ENCODE measurements at places on chromosomes 7 and 10.

- DNase-seq = no peak
Measured at GRCh38 chr10:99396471-99396870, 34.0 kb downstream of the GOT1 start.

DNA sequence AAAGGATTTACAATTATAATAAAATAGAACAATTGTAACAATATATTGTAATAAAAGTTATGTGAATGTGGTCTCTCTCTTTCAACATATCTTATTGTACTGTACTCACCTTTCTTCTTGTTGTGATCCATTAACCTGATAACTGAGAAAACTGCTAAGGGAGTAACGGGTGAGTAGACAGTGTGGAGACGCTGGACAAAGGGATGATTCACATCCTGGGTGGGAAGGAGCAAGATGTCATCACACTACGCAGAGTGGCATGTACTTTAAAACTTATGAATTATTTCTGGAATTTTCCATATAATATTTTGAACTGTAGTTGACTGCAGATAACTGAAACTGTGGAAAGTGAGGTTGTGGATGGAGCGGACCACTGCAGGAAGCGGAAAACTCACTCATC, 91.2 kb upstream of the PLPP4 start:
- no peak for DNase-seq

- DNase-seq = no peak
Measured at GRCh38 chr10:66919248-66919647, 6.6 kb upstream of the LRRTM3 start.

DNA sequence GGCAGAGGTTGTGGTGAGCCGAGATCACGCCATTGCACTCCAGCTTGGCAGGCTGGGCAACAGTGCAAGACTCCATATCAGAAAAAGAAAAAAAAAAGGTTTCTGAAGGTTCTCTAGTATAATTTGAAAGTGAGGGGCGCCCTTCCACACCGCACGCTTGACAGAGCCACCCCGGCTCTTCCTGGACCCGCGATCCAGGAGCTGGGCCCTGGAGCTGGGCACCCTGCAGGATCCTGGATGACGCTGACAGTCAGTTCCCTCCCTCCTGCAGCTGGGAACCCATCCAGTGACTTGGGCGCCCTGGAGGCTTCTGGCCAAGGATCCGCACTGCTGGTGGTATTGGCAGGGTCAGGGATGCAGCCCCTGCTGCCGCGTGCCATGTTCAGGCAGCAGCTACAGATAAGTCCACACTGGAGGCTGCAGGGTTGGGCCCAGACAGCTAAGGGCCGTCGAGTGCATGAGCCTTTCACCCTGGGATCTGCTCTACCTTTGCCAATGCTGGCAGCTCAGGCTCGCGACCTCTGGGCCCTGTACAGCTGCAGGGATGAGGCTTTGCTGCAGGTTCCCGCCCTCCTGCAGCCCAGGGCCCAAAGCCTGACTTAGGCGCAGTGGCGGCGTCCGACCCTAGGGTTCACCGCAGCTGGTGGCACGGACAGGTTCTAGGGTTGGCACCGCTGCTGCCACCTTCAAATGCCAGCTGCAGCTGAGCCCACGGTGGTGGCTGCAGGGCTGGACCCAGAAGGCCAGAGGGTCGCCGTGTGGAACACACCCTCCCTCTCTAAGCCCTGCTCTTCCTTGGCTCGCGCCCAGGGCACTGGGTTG, 110.2 kb downstream of the OR13A1 start:
- no peak for DNase-seq

GRCh38 chr10:75395932-75396630, 5.5 kb downstream of the ZNF503 start:
- DNase-seq = no peak

DNA sequence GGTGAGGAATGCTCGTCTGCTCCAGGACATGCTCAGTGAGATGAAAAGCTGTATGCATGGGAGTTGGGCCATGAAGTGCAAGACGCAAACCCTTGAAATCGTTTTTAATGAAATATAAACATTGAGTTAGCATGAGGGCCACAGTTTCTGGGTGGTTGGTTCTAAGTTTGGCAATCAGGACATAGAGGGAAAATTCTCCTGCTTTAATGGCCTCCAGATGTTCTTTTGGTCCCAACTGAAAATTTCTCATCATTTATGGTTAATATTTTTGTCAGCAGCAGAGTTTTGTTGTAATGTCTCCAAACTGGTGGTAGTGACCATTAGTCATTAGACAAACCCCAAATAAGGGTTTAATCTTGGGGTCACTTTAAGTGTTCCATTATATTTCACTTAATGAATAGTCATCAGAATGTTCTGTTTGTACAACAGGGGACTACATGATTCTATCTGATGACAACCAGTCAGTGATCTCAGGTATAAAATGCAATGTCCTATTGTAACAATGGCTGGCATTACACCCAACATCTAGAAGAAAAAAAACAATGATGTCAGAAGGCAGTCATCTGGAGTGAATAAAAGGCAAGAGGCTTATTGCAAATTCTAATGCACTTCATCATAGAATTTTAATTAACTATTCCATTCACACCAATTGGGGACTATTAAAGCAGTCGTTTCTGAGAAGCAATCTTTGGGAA, 197.4 kb downstream of the JCAD start:
- no peak for DNase-seq

GRCh38 chr7:98826811-98827231, 43.0 kb downstream of the TMEM130 start:
- no peak for DNase-seq

DNA sequence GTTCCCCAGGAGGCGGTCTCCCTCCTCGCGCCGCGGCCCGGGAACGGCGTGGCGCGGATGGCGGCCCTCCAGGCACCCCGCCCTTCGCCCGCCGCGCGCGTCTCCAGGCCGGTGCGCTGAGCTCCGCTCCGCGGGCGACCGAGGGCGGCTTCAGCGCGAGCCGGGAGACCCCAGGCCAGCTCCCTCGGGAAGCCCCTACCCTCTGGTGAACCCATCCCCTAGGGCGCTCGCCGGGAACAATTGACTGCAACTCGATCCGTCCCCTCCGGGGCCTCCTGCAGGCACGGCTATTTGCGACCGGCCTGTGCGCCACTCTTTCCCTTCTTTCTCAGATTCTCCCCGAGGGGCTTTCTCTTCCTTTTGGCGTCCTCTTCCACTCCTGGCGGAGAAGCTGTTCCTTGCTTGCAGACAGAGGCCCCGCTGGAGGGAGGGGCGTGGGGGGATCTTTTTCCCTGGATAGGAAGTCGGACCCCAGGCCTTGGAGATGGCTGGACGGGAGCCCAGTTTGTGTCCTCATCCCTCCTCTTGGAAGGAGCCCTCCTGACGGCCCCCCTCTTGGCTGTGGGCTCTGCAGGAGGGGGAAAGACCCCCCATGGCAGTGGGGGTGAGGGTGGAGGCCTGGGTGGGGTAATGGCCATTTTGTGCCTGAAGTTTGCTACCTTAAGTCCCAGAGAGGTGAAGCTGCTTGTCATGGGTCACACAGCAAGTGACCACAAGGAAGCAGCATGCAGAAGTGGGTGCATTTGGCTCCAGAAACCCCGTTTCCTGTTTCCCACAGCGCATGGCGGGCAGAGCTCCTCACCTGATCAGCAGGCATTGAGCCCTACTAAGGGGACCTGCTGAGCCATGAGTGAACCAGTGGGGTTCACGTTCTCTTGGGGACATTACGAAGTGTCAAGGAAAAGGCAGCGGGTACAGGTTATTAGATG, 171.2 kb upstream of the TNRC18 start:
- no peak for DNase-seq

DNA sequence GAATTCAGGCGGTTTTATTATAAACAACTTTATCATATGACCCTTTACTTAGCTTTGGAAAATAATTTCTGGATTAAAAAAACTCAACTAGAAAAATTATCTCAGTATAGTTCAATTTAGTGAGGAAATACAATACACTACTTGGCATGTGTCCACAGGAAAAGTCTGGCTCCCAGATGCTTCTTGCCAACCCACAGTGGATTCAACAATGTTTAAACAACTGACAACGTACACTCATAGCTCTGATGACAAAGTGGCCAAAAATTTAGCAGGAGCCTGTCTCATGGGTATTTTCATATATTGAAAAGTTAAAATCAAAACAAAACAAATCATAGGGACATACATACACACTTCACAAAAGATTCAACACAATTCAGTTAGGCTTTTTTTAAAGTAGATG, 158.8 kb downstream of the SKAP2 start:
- DNase-seq = no peak

DNA sequence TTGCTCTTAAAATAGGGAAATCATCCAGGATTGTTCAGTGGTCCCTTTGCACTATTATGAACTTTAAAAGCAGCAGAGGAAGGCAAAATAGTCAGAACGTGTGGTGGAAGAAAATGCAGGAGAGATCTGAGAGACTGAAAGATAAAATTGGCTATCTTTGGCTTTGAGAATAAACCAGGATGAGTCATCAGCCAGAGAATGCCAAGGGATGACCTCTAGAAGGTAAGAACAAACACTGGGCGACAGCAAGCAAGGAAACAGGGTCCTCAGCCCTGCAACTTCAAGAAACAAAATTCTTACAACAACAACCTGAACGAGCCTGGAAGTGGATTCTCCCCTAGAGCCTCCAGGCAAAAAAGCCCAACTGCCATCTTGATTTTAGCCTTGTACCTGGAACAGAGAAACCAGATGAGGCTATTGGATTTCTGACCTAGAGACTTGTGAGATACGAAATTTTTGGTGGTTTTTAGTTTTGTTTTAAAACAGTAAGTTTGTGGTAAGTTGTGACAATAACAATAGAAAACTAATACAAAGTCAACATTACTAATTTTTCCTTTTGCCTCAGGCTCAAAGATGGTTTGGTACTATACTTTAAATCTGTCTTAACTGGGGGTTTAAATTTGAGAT, 130.2 kb upstream of the CNTNAP2 start:
- DNase-seq = no peak

GRCh38 chr7:43781726-43782607, 23.5 kb downstream of the BLVRA start:
- DNase-seq = no peak

DNA sequence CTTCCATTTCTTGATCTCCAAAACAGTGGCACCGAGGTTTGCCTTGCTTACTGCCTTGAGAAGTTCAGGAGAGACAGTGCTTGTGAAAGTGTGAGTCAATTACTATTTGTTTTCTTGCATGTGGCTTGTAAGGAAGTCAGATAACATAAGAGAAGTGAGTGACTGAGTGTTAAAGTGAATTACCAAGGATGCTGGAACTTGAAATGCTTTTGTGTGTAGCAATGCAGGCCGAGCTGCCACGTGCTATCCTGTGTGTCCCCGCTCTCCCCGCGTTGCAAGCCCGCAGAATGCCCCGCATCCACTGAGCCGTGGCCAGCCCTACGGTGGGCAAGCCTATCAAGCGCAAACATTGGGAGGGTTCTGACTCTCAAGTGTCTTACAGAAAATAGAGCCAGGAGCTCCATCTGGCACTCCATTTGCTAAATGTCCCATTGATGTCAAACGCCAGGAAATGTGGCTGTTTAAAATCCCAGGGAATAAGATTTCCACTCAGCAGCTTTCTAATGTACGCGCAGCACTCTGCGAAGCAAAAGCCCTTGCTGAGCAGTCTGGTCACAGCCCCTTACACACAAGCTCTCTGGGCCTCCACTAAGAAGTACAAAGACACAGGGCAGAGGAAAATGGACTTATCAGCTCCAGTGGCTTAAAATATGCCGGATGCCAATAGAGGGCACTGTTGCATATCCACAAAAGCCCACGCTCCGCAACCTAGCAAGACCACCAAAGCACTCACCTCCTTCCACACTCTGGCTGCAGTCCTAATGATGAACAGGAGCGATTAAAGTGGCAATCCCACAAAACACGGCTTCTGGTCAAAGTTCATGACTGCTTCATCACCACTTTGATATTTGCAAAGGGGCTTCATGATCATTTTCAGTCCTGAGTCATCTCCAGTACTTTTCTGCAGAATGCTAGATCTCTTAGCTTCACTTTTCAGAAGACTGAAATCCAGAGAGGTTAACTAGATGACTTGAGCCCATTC, 158.0 kb upstream of the ITGB1 start:
- no peak for DNase-seq

DNA sequence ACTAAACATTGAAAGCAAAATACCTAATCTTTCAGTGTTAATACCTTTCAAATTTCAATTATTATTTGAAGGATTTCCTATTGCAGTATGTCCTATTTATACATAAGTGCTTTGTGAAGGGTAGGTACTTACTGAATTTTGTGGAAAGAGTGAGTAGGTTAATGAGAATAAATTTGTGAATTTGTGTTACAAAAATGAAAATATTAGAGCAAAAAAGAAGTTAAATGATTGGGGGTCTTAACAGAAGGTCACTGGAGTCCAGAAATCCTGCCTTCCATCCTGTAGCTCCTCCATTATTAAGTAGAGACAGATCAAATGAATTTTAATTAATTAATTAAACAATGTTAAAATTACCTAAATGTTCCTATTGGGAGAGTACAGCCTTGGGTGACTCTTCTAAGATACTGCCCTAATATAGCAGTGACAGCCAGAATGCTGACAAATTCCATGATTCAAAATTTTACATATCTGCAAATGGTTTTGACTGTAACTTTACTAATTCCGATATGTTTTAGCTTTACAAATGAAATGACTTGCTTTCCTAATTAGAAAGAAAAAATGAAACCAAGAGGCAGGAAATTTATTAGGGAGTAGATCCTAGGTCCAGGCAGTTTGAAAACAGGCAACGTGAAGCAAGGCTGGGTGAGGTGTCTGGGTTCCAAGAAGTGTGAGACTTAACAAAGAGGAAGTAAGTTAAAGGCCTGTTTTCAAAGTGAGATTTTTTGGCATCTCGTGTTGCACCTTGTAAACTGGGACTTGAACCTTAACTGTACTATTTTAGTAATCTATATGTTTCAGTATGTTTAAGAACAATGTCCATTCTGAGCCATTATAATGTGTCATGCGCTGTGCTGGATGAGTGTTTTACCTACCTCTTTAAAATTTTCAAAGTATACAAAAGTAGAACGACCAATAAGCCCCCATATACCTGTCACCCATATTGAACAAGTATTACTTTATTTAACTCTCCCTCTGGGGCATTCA, 1.5 kb downstream of the PIK3CG start:
- no peak for DNase-seq

DNA sequence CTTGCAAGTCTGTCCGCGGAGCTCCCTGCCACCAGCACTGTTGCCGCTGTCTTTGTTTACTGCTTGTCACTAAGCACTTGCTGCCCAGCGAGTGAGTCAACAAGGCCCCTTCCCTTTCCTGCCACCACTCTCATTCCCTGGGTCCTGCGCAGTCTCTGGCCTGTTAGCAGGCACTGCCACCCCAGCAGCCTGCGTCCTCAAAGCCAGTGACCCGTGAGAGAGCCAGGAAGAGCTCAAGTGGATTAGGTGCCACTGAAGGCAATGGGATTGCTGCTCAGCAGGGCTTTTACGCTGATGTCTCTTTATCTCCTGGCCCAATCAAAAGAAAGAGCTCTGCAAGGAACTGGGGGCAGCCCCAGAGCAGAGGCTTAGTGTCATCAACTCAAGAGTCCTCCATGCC, at the start of gene FRMPD2:
FRMPD2 (minus strand) TSS at position 61 of the 400 bp plus-strand sequence. CDS start 129 bp downstream, outside the sequence.
- DNase-seq = no peak

DNA sequence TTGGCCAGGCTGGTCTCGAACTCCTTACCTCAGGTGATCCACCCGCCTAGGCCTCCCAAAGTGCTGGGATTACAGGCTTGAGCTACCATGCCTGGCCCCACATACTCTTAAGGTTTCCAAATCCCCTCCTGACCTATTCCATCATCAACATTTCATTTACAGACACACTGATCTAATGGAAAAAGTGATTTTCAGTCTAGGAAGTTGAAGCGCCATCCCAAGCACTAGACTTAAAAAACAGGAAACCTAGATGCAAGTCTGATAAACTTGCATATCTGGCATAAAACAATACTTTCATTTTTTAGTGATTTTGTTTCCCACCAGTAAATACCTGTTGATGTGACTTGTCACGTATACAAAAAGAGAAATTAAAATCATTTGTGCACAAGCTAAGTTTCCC, 44.0 kb downstream of the DNMBP start:
- no peak for DNase-seq
